ENCODE measurements at places on chromosomes 3 and 15. TPM values are rescaled to one million over a fixed set of nuclear protein-coding genes. Genes with fewer than 3 reads are reported as not detected.

DNA sequence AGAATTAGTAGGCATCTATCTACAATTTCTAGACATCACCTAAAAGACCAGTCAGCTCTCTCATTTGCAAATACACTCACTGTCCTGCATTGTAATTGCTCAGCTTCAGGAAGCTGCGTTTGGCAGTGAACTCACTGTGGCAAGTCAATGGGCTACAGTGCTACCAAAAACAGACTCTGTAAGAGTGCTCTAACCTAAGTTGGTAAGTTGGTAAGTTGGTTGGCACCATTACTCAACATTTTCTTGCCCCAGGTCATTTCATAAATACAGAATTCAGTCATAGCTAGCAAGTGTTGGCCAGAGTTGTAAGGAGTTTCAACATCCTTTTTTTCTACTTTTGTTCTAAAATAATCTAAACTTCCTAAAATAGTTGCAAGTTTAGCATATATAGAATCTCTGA lies 466.3 kb downstream of the NAALADL2 start:
- DNase-seq: no peak
- no peaks in the 10 kb centered on the region for H3K36me3 ChIP-seq
- no peaks in the 10 kb centered on the region for H3K27me3 ChIP-seq
- H3K4me1 ChIP-seq: no peaks in the 10 kb centered on the region
- H3K4me3 ChIP-seq: no peak overlapping the region

GRCh38 chr3:37375184-37376127 lies 201.1 kb upstream of the LRRFIP2 start:
- H3K27ac ChIP-seq: no peak overlapping the region
- no peaks in the 10 kb centered on the region for H3K4me1 ChIP-seq
- peaks cover 9% of the 10 kb centered on the region for H3K36me3 ChIP-seq
- H3K27me3 ChIP-seq: no peaks in the 10 kb centered on the region

DNA sequence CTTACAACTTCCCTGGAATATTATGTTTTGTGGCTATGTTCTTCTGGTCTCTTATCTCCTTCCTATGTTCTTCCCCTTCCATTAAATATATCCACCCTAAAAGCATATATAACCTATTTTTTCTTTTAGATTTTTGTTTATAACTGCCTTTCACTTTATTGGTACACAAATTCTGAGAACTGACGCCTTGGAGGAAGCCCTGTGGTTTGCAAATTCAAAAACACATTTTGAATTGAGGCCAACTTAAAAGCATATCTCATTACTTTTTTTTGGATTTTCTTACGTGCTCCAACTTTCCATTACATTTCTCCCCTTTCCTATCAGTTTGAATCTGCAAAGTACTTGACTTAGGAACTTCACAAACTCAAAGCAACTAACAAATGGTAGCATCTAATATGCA lies 15.3 kb upstream of the COLQ start:
- no peak overlapping the region for H3K27ac ChIP-seq
- no peak overlapping the region for H3K4me3 ChIP-seq
- no peaks in the 10 kb centered on the region for H3K27me3 ChIP-seq
- H3K4me1 ChIP-seq: no peaks in the 10 kb centered on the region

The P2RY12 gene
- 1.7 TPM for total RNA-seq

DNA sequence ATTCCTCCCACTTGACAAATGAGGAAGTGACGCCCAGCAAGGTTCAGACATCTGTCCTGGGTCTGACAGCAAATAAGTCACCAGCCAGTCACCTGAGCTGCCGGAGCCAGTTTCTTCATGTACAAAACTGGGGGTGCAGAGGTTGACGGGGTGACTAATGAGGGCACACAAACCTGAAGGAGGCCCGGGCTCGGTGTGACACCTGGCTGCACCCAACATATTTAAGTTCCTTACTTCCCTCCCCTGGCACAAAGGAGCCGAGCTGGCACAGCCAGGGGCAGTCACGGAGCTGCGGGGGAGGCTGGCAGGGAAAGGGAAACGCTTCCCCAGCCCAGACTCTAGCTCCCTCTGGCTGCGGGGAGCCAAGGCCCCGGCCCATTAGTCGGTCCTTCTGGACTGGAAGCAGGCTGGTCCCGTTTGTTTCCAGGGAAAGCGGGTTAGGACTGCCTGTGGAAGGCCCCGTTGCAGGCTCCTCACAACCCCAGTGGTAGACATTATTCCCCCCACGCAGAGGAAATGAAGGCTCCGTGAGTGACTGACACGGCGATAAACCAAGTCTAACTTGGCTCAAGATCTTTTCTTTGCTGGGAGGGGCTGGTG lies 2.3 kb downstream of the FBXL22 start:
- no peaks in the 10 kb centered on the region for H3K36me3 ChIP-seq
- DNase-seq: peak; percentile 92
- H3K27me3 ChIP-seq: no peaks in the 10 kb centered on the region
- peak overlapping the region; percentile 68 for H3K4me3 ChIP-seq

DNA sequence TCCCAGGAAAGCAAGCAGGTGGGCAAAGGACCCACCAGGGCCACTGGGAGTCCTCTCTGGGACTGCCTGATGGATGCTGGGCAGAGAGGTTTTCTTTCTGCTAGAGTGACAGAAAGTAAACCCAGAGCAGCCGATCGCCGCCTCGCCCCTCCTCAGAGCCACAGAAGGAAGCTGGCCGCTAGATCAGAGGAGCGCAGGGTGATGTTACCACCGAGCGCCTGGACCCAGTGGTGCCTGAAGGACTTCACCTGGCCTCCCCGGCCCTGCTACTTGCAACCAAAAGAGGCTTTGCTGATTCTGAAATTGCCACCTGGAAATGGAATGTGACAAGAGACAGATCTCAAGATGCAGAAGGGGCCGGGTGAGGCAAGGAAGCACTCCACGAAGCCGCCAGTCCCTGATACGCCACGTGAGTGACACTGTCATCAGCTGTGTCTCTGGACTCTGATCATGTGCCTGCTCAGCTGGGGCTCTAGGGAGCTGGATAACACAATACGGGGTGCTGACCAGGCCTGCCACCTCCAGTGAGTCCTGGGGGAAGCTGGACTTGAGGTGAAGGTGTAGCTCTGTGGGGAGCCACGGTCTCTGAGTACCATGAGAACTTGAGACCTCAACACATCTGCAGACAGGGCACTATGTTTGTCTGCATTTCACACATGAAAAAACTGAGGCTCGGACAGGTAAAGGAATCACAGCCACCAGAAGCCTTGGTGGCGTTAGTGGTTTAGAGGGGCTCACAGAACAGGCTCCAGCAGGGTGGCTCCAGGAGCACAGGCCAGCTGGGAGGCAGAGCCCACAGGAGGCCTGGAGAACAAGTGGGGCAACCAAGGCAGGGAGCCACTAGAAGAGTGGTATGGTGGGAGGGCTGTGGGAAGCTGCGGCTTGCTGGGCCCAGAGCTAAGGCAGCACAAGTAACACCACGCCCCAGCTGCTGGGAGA lies 137.9 kb upstream of the PRR20G start:
- no peaks in the 10 kb centered on the region for H3K36me3 ChIP-seq
- no peaks in the 10 kb centered on the region for H3K4me1 ChIP-seq
- no peak overlapping the region for H3K27ac ChIP-seq
- no peak overlapping the region for H3K4me3 ChIP-seq

The COLQ gene
- total RNA-seq: 5.3 TPM

The CD86 gene
- total RNA-seq: 5.8 TPM

- no peaks in the 10 kb centered on the region for H3K36me3 ChIP-seq
- no peaks in the 10 kb centered on the region for H3K27me3 ChIP-seq
- H3K4me3 ChIP-seq: peak overlapping the region; percentile 90
- peak; percentile 60 for DNase-seq
- H3K27ac ChIP-seq: peak overlapping the region; percentile 92
- peaks cover 43% of the 10 kb centered on the region for H3K4me1 ChIP-seq
Observed at GRCh38 chr3:47283591-47284364, 1.0 kb downstream of the KLHL18 start.

The EEFSEC gene
- total RNA-seq: 12.2 TPM

DNA sequence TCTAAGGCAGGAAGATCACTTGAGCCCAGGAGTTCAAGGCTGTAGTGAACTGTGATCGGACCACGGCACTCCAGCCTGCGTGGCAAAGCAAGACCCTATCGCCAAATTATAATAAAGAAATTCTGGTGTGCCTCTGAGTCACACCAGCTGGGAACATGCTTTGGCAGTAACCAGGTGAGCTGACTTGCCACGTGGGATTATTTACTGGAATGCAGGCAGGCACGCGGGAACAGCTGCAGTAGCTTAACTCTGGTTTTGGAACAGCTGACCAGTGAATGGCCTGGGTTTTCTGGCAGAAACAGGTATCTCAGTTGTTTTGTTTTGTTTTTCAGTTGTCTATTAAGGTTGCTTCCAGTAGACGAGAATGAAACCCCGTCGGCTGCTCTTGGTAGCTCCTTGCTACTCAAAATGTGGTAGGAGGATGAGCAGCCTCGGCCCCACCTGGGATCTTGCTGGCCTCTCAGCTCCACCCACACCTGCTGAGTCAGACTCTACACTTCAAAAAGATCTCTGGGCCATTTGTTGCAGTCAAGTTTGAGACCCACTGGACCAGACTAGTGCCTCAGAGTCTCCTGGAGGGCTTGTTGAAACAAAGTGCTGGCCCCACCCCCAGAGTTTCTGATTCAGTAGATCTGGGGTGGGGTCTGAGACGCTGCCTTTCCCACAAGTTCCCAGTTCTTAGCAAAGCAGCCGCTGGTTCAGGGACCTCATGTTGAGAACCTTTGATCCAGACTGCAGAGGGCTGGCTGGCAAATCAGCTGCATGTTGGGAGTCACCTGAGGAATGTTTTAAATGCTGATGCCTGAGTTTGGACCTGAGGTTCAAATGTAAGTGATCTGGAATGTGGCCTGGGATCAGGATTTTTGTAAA lies 26.6 kb downstream of the IDH2 start:
- H3K4me3 ChIP-seq: no peak overlapping the region
- H3K27me3 ChIP-seq: no peaks in the 10 kb centered on the region
- peaks cover 11% of the 10 kb centered on the region for H3K4me1 ChIP-seq
- H3K27ac ChIP-seq: peak overlapping the region; percentile 32
- peaks cover 5% of the 10 kb centered on the region for H3K36me3 ChIP-seq

The PARP15 gene
- 3.8 TPM for total RNA-seq

- no peaks in the 10 kb centered on the region for H3K36me3 ChIP-seq
- H3K27me3 ChIP-seq: no peaks in the 10 kb centered on the region
- no peaks in the 10 kb centered on the region for H3K4me1 ChIP-seq
- no peak for DNase-seq
- no peak overlapping the region for H3K4me3 ChIP-seq
Observed at GRCh38 chr3:150912501-150912900, 7.3 kb upstream of the MINDY4B start.

- peaks cover 9% of the 10 kb centered on the region for H3K4me1 ChIP-seq
Observed at GRCh38 chr15:25714538-25714840, 148.6 kb downstream of the ATP10A start.

DNA sequence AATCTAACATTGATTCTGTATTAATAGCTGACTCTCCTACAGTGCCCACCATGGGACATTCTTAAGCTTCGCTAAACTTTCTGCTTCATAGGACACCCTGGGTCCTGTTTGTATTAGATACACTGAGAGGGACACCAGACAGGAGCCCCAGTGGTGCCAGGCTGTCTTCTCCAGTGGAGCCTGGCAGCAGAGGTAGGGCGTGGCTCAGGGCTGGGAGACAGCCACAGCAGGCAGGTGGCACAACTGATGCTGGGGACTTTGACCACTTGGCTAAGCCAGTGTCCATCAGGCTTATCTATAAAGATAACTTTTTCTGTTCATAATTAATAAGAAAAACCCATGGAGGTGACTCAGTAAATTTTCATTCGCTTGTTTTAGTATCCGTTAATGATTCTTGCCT lies 21.8 kb downstream of the NIPA1 start:
- no peaks in the 10 kb centered on the region for H3K27me3 ChIP-seq
- peaks cover 6% of the 10 kb centered on the region for H3K4me1 ChIP-seq
- no peak for DNase-seq
- no peak overlapping the region for H3K27ac ChIP-seq
- no peak overlapping the region for H3K4me3 ChIP-seq
- peaks cover 5% of the 10 kb centered on the region for H3K36me3 ChIP-seq

DNA sequence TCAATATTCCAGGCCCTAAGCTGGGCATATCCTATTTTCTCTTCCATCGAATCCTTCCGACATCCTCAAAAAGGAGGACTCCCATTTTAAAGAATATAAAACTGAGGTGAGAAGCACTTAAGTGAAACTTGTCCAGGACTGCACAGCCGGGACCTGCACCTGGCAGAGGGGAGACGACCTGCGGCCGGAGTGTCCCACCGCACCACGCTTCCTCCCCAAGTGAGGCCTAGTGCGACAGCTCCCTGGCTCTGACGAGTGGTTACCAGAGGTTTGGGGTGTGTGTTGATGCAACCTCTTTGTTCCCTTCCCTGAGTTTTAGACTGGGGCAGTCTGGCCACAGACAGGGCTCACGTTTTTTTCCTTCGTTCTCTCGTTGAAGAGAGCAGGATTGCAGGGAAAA lies 24.9 kb upstream of the ATP2B2 start:
- H3K36me3 ChIP-seq: no peaks in the 10 kb centered on the region
- H3K27me3 ChIP-seq: no peaks in the 10 kb centered on the region
- H3K4me1 ChIP-seq: no peaks in the 10 kb centered on the region
- H3K27ac ChIP-seq: no peak overlapping the region
- H3K4me3 ChIP-seq: no peak overlapping the region

The ARL14 gene
- not detected for total RNA-seq

GRCh38 chr3:43506644-43507043 lies 115.2 kb downstream of the ANO10 start:
- no peak for DNase-seq
- H3K4me1 ChIP-seq: no peaks in the 10 kb centered on the region
- H3K36me3 ChIP-seq: no peaks in the 10 kb centered on the region
- H3K4me3 ChIP-seq: no peak overlapping the region
- no peaks in the 10 kb centered on the region for H3K27me3 ChIP-seq
- H3K27ac ChIP-seq: no peak overlapping the region

The CNTN4 gene
- 7.5 TPM for total RNA-seq

GRCh38 chr15:100043692-100044091 lies 298.1 kb downstream of the ADAMTS17 start:
- H3K27me3 ChIP-seq: no peaks in the 10 kb centered on the region
- H3K4me1 ChIP-seq: peaks cover 11% of the 10 kb centered on the region
- no peak overlapping the region for H3K4me3 ChIP-seq

- no peaks in the 10 kb centered on the region for H3K4me1 ChIP-seq
- no peak for DNase-seq
- H3K4me3 ChIP-seq: no peak overlapping the region
- no peak overlapping the region for H3K27ac ChIP-seq
- no peaks in the 10 kb centered on the region for H3K36me3 ChIP-seq
Observed at GRCh38 chr15:72866866-72867616, 83.5 kb upstream of the ADPGK start.

GRCh38 chr3:184284696-184285095 lies 8.9 kb downstream of the ECE2 start:
- no peaks in the 10 kb centered on the region for H3K27me3 ChIP-seq
- no peaks in the 10 kb centered on the region for H3K36me3 ChIP-seq
- H3K4me3 ChIP-seq: no peak overlapping the region
- H3K4me1 ChIP-seq: no peaks in the 10 kb centered on the region
- H3K27ac ChIP-seq: no peak overlapping the region
- DNase-seq: no peak

The ERICH6 gene
- not detected for total RNA-seq

The MKRN3 gene
- 0.27 TPM for total RNA-seq

The ZNF148 gene
- total RNA-seq: 38.2 TPM

The PLAAT1 gene
- not detected for total RNA-seq

DNA sequence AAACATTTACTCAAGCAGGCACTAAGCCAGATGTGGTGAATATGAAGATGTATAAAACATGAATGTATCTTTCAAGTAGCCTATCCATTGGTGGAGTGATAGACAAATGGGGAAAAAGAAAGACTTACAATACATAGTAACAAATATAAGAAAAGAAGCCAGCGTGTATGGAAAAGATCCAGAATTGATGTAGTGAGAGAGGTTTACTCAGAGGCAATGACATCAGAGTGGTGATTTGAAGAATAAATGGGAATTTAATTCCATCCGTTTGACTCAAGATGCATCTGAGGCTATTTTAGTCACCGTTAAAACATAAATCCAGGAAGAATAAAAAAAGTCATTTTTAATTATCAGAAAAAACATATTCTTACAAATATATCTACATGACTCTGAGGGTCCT lies 162.6 kb downstream of the IL1RAP start:
- H3K4me1 ChIP-seq: peaks cover 11% of the 10 kb centered on the region
- no peak overlapping the region for H3K27ac ChIP-seq
- no peak overlapping the region for H3K4me3 ChIP-seq
- H3K36me3 ChIP-seq: no peaks in the 10 kb centered on the region

The GPR15 gene
- total RNA-seq: not detected

Measured in sigmoid colon (tissue), 7 donors.